ENCODE measurements at places on chromosomes 16 and 17. TPM values are rescaled to one million over a fixed set of nuclear protein-coding genes. Genes with fewer than 3 reads are reported as not detected.

GRCh38 chr16:20844588-20844987 is 38.3 kb downstream of the REXO5 start:
- DNase-seq, result no peak

- DNase-seq, result no peak
These were observed 791 bp upstream of the PLD6 start for GRCh38 chr17:17206913-17207335.

- no peak for DNase-seq
These were observed 5.1 kb upstream of the PYY start for GRCh38 chr17:43958748-43959352.

GRCh38 chr16:24838554-24839266 is 7.1 kb upstream of the SLC5A11 start:
- DNase-seq, result no peak

PLXDC1 gene
- 0.18 TPM for total RNA-seq

DNA sequence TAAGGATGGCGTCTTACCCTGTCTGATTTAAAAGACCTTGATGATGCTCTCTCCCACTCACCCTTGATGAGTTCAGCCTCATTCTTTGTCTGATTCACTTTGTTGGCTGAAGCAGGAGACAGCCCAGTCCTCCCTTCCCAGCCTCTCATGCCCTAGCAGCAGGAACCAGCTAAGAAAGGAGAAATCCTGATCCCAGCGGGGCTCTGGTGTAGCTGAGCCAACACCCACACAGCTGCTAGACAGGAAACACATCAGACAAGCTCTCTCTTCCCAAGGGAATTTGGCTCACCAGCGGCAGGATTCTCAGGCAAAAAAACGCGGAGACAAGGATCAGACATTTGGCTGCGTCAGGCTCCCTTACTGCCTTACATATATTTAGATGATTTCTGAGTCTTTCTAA is 211.5 kb downstream of the CDH11 start:
- DNase-seq, result no peak

TUFM gene
- 301 TPM for total RNA-seq

DNA sequence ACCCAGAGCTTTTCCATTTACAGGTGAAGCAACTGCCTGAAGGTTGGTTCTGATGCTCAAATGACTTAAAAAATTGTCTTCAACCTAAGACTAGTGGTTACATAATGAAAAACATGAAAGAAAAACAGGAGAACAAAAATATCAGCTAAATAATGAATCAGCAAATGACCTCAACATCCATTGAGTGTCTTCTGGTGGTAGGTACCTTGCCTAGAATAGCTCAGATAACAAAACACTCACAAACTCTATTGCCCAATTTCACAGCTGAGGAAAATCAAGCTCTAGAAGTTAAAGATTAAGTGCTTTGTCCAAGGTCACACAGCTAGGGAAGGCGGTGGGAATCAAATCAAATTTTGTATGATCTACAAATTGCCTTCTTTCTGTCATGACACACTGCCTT is 304.6 kb upstream of the CDH11 start:
- DNase-seq, result no peak

DNA sequence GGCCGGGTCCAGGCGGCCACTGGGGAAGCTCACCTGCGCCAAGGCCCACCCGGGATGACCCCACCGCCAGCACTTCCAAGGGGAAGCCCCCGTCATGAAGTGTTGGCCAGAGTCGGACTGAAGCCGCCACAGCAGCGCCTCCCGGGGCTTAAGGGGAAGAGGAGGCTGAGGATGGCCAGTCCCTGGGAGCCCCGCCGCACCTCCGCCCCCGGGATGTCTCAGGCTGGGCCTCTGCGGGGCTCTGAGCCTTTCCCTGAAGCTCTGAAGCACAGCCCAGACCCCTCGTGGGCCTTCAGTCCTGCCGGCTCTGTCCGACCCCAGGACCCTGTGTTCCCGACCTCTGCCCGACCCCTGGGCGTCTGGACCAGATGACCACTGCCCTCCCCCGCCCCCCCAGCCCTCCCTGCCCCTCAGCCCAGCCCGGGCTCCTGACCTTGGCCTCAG is 42.8 kb upstream of the ACSF3 start:
- no peak for DNase-seq

PIK3R6 gene
- total RNA-seq, result 0.14 TPM

GRCh38 chr17:78965491-78965924 is 14.2 kb downstream of the LGALS3BP start:
- no peak for DNase-seq

BCO1 gene
- 0.63 TPM for total RNA-seq

KCNH6 gene
- 1.5 TPM for total RNA-seq

CLDN6 gene
- total RNA-seq, result 426 TPM

- DNase-seq, result peak; percentile 69
These were observed 48.6 kb upstream of the PVALEF start for GRCh38 chr17:81116704-81117103.

- DNase-seq, result no peak
These were observed 9.6 kb downstream of the IL32 start for GRCh38 chr16:3074860-3075522.

DNA sequence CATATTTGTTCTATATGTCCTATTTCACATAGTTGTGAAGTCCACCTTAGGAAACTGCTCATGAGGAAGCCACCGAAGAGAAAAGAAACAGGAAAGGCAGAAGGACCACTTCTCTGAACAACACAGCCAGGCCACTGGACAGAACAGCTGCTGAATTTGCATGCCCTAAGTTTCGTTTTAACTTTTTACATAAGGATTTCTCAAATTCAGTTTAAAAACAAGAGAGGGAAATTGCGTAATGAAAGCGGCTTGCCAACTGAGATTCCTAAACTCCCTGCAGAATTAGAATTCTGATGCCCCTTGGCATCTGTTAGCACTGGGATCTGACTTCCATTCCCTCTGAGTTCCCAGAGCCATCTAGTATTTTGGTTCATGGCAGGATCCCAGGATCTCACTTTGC is 5.0 kb upstream of the CCL8 start:
- no peak for DNase-seq

DNA sequence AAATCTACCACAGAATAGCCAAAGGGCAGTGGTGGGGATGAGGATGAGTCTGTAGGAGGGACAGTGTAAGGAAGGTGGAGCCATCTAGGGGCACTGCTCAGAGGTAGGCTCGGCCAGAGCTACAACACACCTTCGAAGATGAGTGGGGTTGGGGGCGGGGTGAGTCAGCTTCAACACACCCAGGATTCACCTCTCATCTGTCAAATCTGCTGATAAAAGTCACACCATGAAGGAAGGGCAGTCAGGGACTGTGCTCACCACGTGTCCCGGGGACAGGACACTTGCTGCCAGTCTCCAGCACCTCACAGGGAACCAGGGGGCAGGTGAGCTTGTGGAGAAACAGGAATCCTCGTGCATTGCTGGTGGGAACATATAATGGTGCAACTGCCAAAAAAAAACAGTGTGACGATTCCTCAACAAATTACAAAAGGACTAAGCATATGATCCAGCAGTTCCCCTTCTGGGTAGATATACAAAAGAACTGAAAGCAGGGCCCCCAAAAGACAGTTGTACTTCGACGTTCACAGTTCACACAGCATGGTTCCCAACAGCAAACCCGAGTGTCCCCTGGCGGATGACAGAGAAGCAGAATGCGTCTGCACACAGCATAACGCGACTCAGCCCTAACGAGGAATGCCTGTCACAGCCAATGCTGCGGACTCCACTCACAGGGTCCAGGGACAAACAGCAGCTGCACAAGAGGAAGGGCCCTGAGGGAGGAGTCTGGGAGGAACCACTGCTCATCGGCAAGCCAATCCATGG is 133.1 kb downstream of the ANKRD11 start:
- peak; percentile 82 for DNase-seq

DNA sequence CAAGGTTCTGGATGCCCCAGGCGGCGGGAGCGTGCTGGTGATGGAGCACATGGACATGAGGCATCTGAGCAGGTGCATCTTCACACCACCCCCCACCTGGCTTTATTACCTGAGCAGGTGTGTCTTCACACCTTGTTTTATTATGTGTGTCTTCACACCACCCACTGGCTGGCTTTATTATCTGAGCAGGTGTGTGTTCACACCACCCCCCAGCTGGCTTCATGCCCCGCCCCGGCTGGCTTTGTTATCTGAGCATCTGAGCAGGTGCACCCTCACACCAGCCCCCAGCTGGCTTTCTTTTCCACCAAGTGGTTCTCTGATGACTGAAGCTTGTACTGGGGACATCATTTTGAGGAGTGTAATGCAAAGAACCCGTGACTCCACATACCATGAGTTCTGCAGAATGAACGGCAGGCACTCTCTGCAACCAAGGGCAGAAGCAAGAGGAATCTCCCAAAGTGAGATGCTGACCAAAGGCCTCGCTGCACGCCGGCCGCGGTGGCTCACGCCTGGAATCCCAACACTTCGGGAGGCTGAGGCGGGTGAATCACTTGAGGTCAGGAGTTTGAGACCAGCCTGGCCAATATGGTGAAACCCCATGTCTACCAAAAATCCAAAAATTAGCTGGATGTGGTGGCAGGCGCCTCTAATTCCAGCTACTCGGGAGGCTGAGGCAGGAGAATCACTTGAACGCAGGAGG is 2.6 kb downstream of the FN3KRP start:
- DNase-seq, result no peak
